Esophagus squamous epithelium (tissue), 5 donors: ENCODE measurements at places on chromosomes 2 and 18. TPM values are rescaled to one million over a fixed set of nuclear protein-coding genes. Genes with fewer than 3 reads are reported as not detected.

- DNase-seq = no peak
Observed at GRCh38 chr18:59646228-59646962, 50.8 kb downstream of the CCBE1 start.

DNA sequence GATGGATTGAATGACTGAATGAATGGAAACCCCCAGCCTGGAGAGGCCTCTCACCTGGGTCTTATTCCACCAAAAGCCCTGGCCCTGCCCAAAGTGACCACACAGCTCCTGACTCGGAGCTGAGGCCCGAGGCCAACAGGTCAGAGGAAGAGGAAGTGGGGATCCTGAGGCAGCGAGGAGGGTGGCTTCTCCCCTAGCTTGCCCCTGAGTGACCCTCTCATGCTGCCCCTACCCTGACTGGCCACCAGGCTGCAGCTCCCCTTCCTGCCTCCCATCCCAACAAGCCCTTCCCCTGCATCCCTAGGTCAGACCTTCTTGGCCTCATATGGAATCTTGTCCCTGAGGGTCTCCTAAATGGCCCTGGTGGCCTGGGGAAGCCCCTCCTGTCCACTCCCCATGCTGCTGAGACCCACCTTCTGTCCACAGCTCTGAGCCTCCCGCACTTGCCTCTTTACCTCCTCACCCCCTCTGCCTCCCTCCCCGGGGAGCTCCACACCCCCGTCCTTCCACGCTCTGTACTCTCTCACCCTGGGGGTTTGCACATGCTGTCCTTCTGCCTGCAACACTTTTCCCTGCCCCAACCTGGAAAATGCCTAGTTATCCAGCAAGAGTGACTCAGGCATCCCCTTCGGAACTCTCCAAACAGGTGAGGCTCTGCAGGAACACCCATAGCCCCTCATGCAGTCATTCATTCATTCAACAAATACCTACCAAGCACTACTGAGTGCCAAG, 134.8 kb upstream of the HDAC4 start:
- no peak for DNase-seq

- DNase-seq = no peak
Observed at GRCh38 chr18:32772581-32773381, at the start of gene KLHL14. TSS of gene KLHL14 (minus strand) at chr18:32773023. CDS start at chr18:32770591, 2,432 bp downstream.

- DNase-seq = no peak
Observed at GRCh38 chr2:8408560-8409460, 273.0 kb upstream of the ID2 start.

DNA sequence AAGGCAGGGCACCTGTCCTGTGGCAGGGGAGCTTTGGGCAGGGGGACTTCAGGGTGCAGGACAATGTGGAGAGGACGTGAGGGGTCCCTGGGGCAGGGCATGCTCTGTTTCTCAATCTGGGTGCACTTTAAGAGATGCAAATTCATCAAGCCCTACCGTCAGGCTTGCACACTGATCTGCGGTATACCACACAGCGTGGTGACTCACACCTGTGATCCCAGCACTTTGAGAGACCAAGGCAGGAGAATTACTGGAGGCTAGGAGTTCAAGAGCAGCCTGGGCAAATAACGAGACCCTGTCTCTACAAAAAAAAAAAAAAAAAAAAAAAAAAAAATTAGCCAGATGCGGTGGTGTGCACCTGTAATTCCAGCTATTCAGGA, 10.2 kb upstream of the GPC1 start:
- DNase-seq = no peak

DNA sequence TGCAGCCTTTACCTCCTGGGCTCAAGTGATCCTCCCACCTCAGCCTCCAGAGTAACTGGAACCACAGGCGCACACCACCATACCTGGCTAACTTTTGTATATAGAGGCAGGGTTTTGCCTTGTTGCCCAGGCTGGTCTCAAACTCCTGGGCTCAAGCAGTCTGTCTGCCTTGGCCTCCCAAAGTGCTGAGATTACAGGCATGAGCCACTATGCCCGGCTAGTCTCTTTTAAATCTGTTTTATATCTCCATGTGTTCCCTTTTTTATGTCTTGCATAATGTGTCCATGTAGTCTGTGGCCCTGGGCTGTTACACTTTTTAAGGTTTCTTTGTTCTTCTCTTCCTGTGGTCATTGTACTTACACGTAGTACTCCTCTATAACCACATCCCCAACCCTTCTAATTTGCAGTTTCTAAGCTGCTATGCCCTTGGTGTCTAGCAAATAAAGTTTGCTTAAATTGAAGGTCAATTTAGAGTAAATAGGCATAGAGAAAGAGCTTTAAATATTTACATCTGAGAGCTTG, 168.2 kb downstream of the MCFD2 start:
- DNase-seq = no peak

DNA sequence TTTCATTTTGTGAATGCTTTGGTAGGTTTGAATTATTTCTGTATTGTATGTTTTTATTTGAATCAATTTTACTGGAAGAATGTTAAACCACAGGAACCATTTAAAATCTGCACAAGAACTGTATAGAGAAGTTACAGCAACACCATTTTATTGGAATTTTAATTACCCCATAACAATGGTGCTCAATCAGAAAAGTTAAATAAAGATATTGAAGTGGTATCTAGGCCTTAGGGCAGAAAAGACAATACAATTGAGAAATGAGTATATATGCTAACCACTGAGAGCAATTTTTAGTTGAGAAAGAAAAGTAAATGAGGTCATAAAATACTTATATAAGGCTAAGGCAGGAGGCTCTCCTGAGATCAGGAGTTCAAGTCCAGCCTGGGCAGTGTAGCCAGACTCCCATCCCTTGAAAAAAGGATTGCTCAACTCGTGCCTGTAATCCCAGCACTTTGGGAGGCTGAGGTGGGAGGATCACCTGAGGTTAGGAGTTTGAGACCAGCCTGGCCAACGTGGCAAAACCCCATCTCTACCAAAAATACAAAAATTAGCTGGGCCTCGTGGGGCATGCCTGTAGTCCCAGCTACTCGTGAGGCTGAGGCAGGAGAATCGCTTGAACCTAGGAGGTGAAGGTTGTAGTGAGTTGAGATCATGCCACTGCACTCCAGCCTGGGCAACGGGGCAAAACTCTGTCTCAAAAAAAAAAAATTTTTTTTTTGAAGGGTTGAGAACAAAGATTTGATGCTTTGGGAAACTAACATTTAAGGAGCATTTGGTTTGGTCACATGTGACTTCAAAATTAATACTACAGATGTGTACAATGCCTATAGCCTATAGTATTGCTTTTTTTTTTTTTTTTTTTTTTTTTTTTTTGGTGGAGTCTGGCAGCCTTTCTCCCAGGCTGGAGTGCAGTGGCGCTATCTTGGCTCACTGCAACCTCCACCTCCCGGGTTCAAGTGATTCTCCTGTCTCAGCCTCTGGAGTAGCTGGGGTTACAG, 212.9 kb upstream of the STON1 start:
- no peak for DNase-seq

GRCh38 chr2:206336861-206337260, 62.4 kb downstream of the ZDBF2 start:
- no peak for DNase-seq

DNA sequence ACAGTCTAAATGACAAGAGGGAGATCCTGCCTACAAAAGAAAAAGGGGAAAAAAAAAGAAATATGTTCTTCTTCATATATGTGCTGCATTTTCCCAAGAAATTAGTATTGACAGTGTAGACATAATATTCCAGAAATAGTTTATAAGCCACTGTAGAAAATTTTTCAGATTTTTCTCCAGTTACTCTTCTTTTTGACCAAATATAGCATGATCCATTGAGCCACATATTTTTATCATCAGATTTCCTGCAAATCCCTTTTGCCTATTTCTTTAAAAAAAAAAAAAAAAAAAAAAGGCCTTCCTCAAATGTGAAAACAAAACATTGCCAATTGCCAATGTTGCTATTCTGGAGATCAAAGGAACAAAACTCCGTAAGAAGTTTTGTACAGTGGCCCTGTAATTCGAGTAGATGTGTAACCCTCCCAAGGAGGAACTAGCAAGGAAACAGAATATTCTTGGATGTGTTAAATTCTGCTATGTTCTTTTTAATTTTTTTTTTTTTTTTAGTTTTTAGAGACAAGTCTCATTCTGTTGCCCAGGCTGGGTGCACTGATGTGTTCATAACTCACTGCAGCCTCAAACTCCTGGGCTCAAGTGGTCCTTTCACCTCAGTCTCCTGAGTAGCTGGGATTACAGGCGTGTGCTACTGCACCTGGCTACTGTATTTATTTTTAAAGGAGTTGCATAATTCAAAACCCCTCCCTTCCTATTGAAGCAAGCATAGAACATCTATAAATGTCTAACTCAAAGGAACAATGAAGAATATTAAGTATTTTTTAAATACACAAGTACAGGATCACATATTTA, 12.5 kb upstream of the CABYR start:
- no peak for DNase-seq

DNA sequence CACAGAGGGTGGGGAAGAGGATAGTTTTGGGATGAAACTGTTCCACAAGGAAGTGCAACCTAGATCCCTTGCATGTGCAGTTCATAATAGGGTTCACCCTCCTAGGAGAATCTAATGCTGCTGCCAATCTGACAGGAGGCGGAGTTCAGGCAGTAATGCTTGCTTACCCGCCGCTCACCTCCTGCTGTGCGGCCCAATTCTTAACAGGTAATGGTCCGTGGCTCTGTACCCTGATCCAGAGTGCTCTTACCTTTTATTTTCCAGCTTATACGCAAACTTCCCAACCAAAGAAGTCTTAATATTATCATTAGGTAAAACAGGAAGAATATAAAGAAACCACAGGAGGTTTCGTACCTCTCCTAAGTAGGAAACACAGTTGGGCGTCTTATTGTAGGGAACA, 82.7 kb upstream of the CD302 start:
- no peak for DNase-seq

- DNase-seq = no peak
Observed at GRCh38 chr2:161159456-161160225, 587 bp upstream of the TANK start.

DNA sequence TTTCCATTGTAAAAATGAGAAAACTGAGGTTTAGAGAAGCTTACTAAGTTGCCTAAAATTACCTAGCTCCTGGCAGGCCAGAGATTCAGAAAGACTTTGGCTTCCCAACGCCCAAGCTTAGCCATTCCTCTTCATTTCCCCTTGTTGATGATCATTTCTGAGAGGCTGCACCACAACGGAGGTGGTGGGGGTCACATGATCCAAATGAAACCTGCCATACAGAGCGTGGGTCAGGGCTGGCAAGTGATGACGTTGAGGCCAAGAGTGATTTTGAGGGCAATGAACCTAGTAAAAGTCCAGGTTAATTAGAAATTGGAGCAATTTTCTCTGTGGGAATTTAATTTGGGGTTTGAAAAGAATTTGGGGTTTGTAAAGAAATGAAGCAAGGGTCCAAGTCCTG, 109.9 kb downstream of the TMEM182 start:
- DNase-seq = no peak

DNA sequence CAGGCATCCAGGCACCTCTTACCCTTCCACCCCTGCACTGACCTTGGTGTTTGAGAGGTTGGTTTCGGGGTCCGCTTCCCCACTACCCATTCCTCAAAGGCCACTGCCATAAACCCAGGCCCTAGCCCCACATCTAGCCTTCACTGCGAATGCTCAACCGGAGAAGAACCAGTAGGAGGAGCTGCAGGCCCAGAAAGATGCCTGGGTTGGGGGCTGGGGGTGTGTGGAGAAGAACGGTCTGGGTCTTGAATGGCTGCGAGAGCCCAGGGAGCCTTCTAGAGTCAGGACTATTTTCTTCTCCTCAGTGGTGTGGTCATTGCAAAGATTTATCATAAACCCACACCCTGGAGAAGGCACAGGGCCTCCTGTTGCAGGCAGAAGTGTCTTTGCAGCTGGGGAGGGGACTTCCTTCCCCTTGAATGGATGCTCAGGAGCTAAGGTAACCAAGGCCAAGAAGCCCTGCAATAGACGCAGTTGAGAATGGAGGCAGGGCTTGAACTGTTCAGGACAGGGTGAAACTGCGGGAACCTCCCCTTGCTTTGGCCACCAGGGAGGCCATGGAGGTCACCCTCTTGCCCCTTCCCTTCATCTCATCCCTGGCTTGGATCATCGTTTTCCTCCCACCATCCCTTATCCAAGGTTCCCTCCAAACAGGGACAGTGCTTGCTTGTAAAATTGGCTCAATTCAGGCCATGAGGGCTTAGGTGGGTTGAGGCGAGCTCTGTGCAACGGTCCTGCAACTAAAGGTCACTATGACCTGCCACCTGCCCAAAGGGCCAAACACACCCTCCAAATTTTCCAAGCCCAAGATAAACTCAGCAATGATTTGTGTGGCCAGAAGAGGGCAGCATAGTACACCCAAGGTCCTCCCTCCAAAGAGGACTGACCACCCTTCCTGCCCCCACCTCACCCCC, 20.9 kb downstream of the THNSL2 start:
- DNase-seq = no peak

- DNase-seq = no peak
Observed at GRCh38 chr2:190079160-190079559, 16.6 kb upstream of the MSTN start.

DNA sequence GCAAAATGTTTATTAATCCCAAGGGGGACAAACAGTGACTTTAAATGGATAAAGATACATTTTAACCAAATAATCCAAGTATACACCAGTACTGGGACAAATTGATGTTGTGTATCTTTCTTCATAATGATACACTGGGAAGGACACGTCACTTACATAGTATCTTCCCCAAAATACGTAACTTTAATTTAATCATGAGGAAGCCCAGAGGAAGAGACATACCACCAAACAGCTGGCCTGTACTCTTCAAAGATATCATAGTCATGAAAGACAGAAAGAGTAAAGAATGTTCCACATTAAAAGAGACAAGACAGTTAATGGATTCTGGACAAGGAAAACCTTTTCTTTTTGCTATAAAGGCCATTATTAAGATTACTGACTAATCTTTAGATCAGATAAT, 37.1 kb downstream of the AGFG1 start:
- no peak for DNase-seq

GRCh38 chr2:49934481-49934880, 780.2 kb upstream of the FSHR start:
- no peak for DNase-seq

DNA sequence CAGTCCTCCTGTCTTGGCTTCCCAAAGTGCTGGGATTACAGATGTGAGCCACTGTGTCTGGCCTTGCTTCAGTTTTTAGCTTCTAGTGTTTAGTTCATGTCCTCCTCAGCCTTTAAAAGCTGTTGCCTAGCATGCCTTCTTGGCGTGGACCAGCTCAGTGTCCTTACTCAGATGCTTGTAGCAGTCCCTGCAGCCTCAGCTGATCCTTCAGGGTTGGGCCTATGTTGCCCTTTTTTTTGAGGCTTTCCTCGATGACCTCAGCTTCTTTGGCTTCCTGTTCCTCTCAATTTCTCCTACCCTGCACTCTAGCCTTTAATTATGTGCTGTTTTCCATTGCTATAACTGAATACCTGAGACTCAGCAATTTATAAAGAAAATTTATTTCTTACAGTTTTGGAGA, 57.7 kb downstream of the TANC1 start:
- no peak for DNase-seq

Gene LNPK
- 16.4 TPM for total RNA-seq

Gene PFN4
- not detected for total RNA-seq

Gene NPHP1
- total RNA-seq = 1.8 TPM

Gene TMEM37
- total RNA-seq = 4.6 TPM

Gene EGR4
- total RNA-seq = 0.26 TPM

Gene RUFY4
- not detected for total RNA-seq

Gene B3GNT7
- total RNA-seq = 5.7 TPM

Gene CABLES1
- total RNA-seq = 9.9 TPM
